ENCODE measurements at places on chromosomes 12 and 14.

DNA sequence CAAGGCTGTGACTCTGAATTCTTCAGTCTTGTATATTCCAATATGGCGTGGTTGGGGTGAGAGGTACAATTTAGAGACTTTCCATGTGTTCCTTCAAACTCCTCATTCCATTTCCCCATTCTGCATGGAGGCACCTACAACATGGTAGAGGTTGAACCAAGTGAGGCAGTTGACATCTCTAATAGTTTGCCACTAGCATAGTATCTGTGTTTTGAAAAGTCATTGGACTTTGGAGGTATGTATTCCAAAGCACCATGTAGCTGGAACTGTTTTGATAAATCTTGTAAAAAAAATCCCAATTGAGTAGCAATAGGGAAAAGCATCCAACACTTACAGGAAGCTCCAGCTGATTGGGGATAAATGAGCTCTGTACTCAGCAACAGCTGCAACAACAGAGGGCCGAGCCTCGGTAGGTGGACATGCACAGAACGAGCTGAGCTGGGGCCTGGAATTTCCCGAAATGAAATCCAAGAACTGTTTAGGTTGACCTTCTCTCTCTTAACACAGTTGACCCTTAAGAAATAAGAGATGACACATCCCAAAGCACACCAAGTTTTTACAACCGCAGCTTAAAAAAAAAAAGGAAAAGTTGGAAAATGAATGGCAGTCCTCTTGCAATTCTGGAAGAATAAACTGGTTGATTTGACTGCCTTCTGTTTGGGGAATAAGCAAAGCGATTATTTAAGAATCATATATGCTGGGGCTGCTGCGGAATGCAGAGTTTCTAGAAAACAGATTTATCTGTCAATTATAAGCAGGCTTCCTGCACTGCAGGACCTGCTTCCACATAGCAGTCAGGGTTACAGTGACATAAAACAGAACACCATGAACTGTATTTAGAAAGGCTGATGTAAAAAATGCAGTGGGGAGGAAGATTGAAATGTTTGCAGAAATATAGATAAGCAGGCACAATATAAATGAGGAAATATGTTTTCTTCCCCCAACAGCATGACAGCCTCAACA lies 194.6 kb upstream of the KRR1 start:
- peak; percentile 86 for DNase-seq

- DNase-seq = no peak
These were observed 39.0 kb downstream of the ELK3 start for GRCh38 chr12:96233168-96233567.

GRCh38 chr12:26118308-26118707 lies 6.5 kb downstream of the BHLHE41 start:
- DNase-seq = no peak

- no peak for DNase-seq
These were observed 600 bp upstream of the LAG3 start for GRCh38 chr12:6771509-6772330.

- DNase-seq = peak; percentile 37
These were observed 17.5 kb downstream of the PNMA1 start for GRCh38 chr14:73696466-73697400.

GRCh38 chr12:70787612-70788011 lies 132.9 kb downstream of the PTPRR start:
- no peak for DNase-seq

DNA sequence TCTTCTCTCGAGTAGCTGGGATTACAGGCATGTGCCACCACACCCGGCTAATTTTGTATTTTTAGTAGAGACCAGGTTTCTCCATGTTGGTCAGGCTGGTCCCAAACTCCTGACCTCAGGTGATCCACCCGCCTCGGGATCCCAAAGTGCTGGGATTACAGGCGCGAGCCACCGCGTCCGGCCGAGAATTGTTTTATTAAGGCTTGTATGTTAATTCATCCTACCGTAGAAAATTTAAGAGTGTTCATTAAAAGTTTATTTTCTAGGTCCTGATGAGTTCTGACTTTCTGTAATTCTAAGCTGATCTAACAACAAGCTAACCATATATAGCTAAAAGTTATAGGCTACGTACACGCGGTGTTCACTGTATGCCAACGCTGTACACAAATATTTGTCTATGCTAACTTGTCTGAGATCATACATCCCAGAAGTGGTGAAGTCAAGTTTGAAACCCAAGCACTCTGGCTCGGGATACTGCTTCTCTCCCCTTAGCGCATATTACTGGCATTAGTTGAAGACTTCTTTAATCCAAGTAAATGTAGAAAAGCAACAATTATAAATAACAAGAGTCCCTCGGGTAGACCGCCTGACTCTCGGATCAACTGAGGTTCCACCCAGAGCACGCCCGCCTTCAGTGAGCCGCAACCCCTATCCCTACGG lies 570 bp upstream of the MRPS35 start:
- DNase-seq = peak; percentile 83

DNA sequence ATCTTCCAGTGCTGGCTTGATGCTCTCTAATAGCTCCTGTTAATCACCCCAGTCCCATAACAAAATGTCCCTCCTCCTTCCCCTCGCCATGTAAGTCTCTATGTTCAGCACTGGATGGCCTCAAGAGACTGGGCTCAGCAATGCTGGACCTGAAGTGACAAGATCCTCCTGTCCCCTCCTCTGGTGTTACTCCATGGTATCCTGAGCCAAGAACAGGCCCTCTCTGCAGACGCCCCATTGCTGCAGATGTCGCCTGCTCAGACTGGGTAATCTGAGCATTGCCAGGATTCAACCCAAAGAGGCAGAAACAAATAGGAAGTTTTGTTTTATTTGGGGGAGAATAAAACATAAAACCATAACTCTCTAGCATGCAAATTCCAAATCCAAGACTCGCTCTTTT lies 149.7 kb downstream of the NTF3 start:
- DNase-seq = no peak

All from stomach (tissue), 19 donors.